ENCODE measurements at places on chromosomes 5 and 9.

GRCh38 chr9:108837530-108837929 lies 18.3 kb downstream of the ACTL7B start:
- peak; percentile 92 for DNase-seq

- DNase-seq, result no peak
These were observed 264.0 kb downstream of the FAM114A2 start for GRCh38 chr5:153774686-153775085.

- DNase-seq, result no peak
These were observed 64.0 kb downstream of the CRB2 start for GRCh38 chr9:123419721-123420591.

- DNase-seq, result no peak
These were observed 242.8 kb downstream of the SPATA31D1 start for GRCh38 chr9:82231411-82231810.

GRCh38 chr9:125816321-125816720 lies 69.1 kb downstream of the PBX3 start:
- DNase-seq, result no peak

- no peak for DNase-seq
These were observed 13.9 kb downstream of the GOLPH3 start for GRCh38 chr5:32160228-32160627.

Data from RWPE1 (cell line).